ENCODE measurements at places on chromosomes 2 and 18.

DNA sequence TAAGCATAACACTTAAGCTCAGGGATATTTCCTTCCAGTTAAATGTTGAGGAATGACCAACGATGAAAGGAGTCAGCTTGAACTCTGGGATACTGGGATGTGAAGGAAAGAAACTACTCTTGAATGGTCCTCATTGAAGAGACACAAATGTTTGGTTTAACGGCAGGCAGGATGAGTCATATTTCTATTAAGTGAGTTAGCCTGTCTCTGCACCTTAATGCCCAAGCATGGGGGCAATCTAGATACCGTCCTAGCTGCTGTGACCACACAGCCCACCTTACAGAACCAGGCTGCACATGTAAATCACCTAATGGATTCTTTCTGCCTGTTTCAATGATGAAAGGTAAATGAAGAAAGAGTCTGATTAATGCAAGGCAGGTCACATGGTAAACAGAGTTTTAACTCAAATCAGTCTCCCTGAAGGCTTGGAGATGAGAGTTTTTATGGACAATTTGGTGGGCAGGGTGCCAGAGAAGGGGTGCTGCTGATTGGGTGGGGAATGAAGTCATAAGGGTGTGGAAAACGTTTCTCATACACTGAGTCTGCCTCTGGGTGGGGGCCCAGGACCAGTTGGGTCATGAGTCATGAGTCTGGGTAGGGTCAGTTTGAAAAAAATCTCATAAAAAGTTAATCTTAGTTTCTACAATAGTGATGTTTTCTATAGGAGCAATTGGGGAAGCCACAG lies 144.6 kb upstream of the MMADHC start:
- DNase-seq: peak; percentile 85

DNA sequence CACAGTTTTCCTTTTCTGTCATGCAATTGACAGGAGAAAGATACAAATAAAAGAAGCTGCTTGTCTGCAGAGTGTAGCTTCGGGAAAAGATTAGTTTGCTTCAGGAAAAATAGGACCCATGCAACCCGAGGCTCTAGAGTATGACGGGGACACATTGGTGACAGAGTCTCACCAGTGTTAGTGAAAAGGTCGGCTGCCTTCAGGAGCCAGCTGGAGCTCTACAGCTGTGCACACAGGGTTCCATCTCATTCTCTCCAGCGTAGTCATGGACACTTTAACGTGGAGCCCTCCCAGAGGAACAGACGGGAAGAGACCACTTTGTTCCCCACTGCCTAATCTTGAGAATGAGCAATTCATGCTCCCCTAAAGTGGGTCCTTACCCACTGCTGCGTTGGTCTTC lies 42.9 kb downstream of the FECH start:
- no peak for DNase-seq

DNA sequence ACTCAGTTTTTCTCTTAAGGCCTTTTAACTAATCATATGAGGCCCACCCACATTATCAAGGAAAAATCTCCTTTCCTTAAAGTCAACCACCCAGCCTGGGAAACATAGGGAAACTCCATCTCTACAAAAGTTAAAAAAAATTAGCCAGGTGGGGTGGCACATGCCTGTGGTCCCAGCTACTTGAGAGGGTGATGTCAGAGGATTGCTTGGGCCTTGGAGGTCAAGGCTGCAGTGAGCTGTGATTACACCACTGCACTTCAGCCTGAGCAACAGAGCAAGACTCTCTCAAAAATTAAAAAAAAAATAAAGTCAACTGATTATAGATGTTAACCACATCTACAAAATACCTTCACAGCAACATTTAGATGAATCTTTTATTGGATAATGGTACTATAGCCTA lies 5.8 kb downstream of the DPYSL5 start:
- no peak for DNase-seq

DNA sequence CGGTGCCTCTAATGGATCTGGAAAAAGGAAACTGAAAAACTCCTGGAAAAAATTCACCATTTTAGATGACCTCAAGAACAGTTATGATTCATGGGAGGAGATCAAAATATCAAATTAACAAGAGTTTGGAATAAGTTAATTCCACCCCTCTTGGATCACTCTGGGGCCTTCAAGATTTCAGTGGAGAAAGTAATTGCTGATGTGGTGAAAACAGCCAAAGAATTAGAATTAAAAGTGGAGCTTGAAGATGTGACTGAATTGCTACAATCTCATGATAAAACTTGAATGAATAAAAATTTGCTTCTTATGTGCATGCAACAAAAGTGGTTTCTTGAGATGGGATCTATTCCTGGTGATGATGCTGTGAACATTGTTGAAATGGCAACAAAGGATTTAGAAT lies 974.4 kb upstream of the GYPC start:
- DNase-seq: no peak

DNA sequence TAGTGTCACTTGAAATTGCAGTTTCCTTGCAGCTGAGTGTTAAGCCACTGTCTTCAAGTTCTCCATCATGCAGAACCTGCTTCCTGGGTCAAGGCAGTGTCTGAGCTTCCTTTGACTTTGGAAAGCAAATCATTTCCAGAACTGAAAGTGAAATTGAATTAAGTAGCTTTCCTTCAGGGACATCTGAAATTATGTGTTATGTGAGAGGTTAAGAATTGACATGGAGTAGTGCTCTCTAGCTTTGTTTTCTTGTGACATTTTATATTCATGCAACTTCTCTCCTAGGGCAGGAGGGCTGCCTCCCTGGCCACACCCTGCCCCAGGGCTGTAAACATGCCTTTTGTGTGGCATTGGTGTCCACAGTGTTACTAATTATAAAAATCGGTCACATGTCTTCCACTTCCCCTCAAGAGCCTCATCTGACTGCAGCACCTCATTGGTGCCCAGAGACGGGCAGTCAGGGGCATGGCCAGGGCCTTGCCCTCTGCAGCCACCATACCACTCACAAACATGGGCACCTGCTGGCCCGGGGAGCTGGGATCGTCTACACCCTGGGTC lies 14.4 kb downstream of the RAB12 start:
- no peak for DNase-seq

- DNase-seq: no peak
Observed at GRCh38 chr2:236338495-236339184, 74.4 kb upstream of the ASB18 start.

DNA sequence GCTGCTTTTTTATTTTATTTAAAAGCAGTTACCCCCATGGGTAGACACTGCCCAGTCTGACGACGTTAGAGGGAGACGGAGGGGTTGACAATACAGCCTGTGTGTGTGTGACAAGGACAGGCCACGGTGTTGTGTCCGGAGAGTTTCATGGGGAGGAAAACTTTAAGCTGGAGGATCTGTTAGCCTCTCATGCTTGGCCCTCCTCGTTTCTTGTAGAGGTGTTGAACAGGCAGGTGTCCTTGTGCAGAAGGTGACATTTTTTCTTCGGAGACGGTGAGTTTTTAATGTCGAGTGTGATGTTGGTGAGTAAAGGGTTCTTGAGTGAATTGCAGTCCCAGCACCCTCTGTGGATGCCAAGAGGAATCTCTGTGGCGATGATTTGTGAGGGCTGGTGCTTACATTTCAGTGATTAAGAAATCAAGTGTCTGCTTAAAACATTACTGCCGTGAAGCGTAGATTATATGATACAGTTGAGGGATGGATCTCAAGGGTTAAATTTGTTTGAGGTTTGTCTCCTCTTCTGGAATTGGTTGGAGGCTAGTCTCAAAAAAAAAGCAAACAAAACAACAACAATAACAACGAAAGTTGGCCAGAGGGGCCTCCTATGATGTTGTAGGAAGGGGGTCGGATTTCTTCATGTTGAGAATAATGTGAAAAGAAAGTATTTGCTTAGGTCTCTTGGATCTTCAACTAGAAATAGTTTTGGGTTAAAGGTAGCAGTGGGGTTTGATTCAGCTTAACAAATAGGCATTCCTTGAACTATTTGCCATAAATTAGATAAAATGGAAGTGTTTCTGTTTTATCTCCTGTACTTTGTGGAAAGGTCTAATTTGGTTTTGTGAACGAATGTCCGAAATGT lies 1.6 kb downstream of the NCOA1 start:
- DNase-seq: no peak

Data from ELR (cell line).